Activated T-cell treated with anti-CD3 and anti-CD28 coated beads, Interleukin-2, amount 50 U/mL, for 72 hours (primary cell): ENCODE measurements at places on chromosomes 13 and 19. TPM values are rescaled to one million over a fixed set of nuclear protein-coding genes. Genes with fewer than 3 reads are reported as not detected.
A peak's percentile ranks its signal among the peaks of the same experiment; 100 is the strongest.

The WTIP gene
- 0.70 TPM for total RNA-seq

The CYP2A6 gene
- not detected for total RNA-seq

- H3K27ac ChIP-seq: no peak overlapping the region
- H3K4me1 ChIP-seq: peaks cover 7% of the 10 kb centered on the region
- H3K36me3 ChIP-seq: no peaks in the 10 kb centered on the region
- peak; percentile 59 for DNase-seq
Measured at GRCh38 chr19:38792250-38793111, 3.5 kb downstream of the LGALS7B start.

- no peak overlapping the region for H3K27ac ChIP-seq
- DNase-seq: no peak
- H3K27me3 ChIP-seq: no peaks in the 10 kb centered on the region
- H3K36me3 ChIP-seq: no peaks in the 10 kb centered on the region
- peak overlapping the region; percentile 49 for H3K4me3 ChIP-seq
Measured at GRCh38 chr13:108342369-108343289, 73.1 kb downstream of the TNFSF13B start.

DNA sequence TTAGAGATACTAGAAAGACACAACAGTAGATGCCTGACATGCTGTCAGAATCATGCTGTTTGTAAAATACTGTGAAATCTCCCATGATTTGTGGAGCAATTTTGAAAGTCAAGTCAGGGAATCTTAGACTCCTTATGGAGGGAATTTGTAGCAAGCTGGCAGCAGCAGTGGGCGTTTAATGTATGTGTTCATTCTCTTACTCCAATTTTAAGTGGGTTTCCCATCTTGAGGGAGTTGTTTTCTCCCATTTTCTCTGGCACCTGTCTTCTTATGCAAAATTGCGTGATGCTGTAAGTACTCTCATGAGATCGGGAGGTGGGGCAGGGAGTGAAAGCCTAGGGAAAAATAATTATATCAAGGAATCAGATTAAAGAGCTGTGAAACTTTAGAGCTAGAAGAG, 16.0 kb upstream of the GTF2F2 start:
- H3K4me3 ChIP-seq: no peak overlapping the region
- peaks cover 22% of the 10 kb centered on the region for H3K27me3 ChIP-seq
- no peaks in the 10 kb centered on the region for H3K36me3 ChIP-seq

GRCh38 chr13:91565296-91565695, 166.9 kb downstream of the GPC5 start:
- no peaks in the 10 kb centered on the region for H3K36me3 ChIP-seq
- H3K4me3 ChIP-seq: no peak overlapping the region
- no peak overlapping the region for H3K27ac ChIP-seq
- no peaks in the 10 kb centered on the region for H3K27me3 ChIP-seq

DNA sequence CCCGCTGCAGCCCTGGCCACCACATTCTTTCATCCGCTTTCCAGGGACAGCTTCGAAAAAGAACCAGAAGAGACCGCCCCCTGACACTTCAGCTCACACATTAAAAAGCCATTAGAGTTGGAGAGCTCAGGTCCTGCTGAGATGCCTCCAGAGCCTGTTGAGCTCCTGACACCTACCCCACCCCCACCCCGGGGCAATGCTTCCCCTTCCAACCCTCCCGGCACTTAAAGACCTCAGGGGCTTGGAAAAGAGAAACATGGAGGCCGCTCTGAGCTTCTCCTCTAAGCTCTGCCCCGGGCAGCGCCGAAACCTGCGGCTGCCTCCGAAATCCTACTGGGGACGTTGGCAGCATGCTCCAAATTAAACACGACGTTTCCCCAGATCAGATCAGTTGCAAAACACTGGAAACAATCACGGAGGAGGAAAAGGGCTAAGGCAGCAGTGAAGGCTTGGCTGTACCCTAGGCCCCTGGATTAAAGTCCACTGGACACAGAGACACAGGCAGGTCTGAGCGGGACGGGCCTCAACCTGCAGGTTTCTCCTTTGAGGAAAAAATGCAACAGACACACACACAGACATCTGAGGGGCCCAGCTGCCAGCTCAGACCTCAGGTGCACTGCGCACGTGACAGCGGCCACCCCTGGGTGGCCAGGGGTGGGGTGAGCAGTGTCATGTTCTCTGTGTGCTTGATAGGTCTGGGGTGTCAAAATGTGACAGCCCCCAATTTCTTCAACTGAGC, 9.6 kb downstream of the SH3GL1 start:
- peaks cover 6% of the 10 kb centered on the region for H3K36me3 ChIP-seq
- no peak for DNase-seq
- H3K27me3 ChIP-seq: no peaks in the 10 kb centered on the region
- H3K4me1 ChIP-seq: peaks cover 41% of the 10 kb centered on the region

GRCh38 chr13:65468628-65469027, 1761.5 kb downstream of the PCDH9 start:
- H3K4me1 ChIP-seq: no peaks in the 10 kb centered on the region
- H3K4me3 ChIP-seq: no peak overlapping the region
- H3K27me3 ChIP-seq: no peaks in the 10 kb centered on the region
- peaks cover 5% of the 10 kb centered on the region for H3K36me3 ChIP-seq
- no peak for DNase-seq

GRCh38 chr13:99661791-99662190, 160.5 kb downstream of the TM9SF2 start:
- H3K4me3 ChIP-seq: no peak overlapping the region
- H3K27me3 ChIP-seq: no peaks in the 10 kb centered on the region
- H3K4me1 ChIP-seq: peaks cover 27% of the 10 kb centered on the region

GRCh38 chr13:99686157-99686572, 184.9 kb downstream of the TM9SF2 start:
- DNase-seq: no peak
- no peaks in the 10 kb centered on the region for H3K36me3 ChIP-seq
- H3K4me3 ChIP-seq: no peak overlapping the region
- peaks cover 7% of the 10 kb centered on the region for H3K4me1 ChIP-seq

GRCh38 chr13:30052120-30052519, 201.7 kb upstream of the UBL3 start:
- H3K27me3 ChIP-seq: no peaks in the 10 kb centered on the region
- no peak overlapping the region for H3K4me3 ChIP-seq
- H3K27ac ChIP-seq: no peak overlapping the region
- peaks cover 3% of the 10 kb centered on the region for H3K36me3 ChIP-seq
- DNase-seq: no peak
